ENCODE measurements at places on chromosomes 6 and 20.
A peak's percentile ranks its signal among the peaks of the same experiment; 100 is the strongest.

GRCh38 chr6:91717094-91717493, 1130.2 kb upstream of the MAP3K7 start:
- no peak for DNase-seq

DNA sequence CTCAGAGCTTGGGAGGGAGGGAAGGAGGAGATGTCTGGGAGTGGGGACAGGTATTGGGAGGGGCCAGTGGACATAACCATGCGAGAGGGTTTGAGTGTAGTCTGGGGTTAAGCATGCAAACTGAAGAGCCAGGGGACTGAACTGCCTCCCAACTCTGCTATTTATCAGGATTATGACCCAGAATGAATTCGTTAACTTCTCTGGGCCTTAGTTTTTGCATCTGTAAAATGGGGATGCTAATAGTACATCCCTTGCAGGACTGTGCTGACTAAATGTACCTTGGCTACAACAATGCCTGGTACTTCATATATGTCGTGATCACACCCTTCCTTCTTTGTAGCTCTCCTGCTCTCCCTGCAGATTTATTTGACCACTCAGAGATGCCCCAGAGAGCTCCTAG, 83.6 kb downstream of the MDGA1 start:
- no peak for DNase-seq

DNA sequence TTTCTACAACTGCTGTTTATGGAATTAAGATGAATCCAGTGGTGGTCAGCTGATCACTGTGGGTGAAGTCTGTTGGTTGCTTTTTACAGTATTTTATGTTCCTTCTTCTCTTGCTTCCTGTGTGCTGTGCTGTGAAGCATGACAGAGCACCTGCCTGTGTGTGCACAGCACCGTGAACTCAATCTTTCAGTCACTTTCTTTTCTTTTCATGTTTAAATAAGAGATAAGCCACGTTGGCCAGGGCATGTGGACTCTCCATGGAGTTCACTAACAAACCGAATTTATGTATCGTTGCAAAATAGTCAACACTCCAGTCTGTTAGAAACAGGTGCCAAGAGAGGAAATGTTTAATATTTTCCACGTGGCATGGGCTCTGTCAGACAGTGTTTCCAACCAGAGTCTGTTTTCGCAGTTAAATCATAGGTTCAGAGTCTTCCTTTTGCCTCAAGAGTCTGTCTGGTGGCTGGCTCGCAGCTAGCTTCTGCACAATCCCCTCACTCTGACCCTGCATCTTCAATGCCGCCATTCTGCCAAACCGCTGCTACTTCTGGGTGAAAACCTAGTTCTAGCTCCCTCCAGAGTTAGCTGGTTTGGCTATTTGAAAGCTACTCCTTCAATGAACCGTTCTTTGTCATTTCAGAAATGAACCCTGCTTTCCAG, 73.2 kb downstream of the QRSL1 start:
- DNase-seq: no peak

DNA sequence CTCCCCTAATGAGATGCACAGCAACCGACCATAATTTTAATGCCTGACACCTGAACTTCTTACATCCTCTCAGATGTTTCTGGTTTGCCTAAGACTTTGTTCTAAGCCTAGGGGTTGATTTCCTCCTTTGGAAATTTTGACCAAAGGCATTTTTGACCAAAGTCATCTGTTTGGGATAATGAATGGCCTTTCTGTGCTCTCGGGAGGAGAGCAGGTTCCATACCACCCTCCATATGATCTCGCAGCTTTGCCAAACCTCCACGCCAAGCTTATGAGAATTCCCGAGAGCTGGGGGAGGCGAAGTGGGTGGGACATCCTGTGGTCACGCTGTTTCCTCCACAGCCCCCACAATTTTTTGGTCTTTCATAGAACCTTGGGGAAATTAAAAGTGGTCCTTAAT, 91.7 kb downstream of the SCML4 start:
- no peak for DNase-seq

GRCh38 chr6:100846276-100846675, 34.9 kb downstream of the ASCC3 start:
- DNase-seq: no peak

DNA sequence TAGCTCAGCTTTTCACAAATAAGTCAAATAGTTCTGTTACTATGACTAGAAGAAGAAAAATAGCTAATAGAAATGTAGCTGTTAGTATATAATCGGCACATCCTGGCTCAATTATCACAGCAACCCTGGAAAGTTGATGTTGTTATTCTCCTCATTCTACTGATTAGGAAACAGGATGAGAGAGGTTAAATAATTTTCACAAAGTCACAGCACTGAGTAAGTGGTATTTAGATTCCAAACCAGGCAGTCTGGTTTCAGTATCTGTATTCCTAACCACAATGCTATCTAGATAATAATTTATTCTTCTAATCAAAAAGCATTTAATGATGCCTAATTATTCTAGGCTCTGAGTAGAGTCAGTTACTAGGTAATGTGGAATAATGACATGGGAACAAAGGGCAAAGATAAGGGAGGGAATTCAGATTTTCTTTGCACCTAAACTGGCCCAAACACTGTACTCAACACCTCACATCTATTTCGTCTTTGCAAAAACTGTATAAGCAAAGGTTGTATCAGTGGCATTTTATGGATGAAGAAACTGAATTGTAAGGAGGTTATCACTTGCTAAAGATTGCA, 51.3 kb downstream of the PDE7B start:
- no peak for DNase-seq

GRCh38 chr6:22940581-22941290, 371.4 kb downstream of the HDGFL1 start:
- DNase-seq: no peak

DNA sequence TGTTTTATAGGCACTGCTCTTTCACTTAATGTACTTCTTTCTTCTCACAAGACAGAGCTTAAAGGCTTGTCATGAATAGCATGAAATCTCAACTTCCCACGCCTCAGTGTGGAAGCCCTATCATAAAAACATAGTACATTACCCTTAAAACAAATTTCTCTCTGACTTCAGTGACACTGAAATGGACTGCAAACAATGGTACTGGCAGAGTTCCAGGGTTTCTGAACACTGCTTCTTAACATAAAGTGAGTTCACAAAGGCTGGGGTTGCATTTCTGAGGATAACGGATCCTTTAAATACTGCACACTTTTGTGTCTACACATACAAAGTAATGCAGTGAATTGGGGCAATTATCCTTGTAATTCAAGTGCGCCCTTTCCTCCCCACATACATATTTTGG, 32.3 kb upstream of the PLEKHG1 start:
- no peak for DNase-seq

DNA sequence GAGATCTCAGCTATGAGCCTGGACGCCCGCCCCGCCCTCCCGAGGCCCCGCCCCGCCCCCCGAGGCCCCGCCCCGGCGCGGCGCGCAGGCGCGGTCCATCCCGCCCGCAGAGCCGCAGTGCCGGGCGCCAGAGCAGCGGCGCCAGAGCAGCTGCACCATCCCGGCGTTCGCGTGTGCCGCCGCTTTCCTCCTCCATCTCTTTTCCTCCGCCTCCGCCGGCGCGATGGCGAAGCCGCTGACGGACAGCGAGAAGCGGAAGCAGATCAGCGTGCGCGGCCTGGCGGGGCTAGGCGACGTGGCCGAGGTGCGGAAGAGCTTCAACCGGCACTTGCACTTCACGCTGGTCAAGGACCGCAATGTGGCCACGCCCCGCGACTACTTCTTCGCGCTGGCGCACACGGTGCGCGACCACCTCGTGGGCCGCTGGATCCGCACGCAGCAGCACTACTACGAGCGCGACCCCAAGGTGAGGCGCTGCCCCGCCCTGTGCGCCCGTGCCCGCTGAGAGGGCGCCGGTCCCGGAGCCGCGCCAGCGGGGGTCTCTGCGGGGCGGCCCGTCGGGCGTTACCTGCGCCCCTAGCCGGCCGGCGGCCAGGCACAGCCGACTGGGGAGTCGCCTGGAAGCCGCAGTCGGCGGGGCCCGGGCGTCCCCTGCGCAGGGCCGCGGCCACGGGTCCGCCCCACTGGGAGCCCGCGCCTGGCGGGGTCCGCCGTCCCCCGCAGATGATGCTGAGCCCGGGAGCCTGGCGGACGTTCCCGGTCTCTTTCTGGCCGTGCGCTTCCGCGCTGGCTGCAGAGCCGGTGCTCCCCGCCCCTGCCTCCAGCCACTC, at the start of gene PYGB:
Gene PYGB, plus strand, starts transcription at position 130 of the 830 bp plus-strand sequence. Its CDS starts 94 bp downstream, at position 224.
- DNase-seq: peak; percentile 79

- DNase-seq: no peak
These were observed 1.6 kb upstream of the APMAP start for GRCh38 chr20:24994186-24994465.

GRCh38 chr6:24738741-24739140, 19.8 kb upstream of the C6orf62 start:
- DNase-seq: no peak

GRCh38 chr6:89350281-89350966, 2.1 kb downstream of the UBE2J1 start:
- DNase-seq: peak; percentile 18

DNA sequence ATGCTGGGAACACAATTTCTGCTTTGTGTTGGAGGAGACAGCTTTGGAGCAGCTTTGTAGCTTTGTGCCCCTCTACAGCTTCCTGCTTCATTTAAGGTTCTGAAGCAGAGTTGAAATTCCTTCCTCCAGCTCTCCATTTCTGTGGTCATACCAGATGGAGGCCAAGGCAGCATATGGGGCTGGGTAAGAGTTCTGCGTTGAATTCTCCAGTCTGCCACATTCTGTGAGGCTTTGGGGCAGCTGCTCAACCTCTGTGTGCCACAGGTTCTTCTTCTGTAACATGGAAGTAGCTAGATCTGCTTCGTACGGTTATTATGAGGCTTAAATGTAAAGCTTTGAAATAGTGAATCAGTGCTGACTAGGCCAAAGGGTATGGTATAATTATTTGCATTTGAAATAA, 2.9 kb upstream of the TRIM26 start:
- no peak for DNase-seq

DNA sequence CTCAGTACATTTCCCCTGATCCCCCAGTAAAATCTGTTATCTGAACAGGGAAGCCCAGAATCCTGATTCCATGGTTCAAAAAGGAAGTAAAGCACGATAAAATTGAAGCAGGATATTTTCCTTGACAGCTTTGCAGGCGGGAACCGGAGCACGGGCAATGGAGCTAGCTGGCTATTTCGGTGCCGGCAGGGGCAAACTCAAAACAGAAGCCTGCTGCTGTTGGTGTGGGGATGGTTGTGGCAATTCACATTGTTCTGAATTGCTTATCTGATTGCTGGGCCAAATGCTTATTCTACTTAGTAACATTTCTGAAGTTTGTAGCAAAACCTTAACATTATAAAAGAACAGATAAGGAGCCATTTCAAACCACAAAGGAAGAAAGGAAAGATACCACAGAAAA, 172.4 kb downstream of the MMS22L start:
- DNase-seq: no peak

GRCh38 chr6:14612016-14612980, 494.7 kb downstream of the CD83 start:
- no peak for DNase-seq

DNA sequence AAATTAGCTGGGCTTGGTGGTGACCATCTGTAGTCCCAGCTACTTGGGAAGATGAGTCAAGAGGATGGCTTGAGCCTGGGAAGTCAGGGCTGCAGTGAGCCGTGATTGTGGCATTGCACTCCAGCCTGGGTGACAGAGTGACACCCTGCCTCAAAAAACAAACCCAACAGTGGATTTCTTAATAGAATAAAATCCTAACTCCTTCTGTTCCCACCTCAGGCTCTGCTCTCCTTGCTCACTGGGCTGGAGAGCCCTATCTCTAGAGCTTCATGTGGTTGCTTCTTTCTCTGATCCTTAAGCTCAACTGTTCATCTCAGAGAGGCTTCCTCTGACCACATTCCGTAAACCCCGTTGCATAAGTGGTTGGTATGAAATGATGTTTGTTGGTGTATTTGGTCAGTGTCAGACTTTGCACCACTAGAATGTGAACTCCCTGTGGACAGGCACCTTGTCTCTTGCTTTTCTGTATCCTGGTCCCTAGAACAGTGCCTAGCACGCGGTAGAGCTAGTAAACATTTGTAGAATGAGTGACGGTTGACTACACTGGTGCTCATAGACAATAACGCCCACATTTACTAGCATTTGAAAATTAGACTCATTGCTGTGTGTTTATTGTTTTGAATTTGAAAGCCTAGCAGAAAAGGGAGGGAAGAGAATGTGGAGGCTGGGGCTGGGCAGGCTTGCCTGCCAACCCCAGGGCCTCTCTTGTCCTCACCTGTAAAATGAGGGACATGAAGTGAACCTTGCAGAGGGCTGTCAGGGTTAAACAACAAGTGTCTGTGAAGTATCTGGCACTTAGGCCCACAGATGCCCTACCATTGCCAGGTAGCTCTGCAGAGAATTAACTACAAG, 4.2 kb downstream of the MAPRE1 start:
- no peak for DNase-seq

DNA sequence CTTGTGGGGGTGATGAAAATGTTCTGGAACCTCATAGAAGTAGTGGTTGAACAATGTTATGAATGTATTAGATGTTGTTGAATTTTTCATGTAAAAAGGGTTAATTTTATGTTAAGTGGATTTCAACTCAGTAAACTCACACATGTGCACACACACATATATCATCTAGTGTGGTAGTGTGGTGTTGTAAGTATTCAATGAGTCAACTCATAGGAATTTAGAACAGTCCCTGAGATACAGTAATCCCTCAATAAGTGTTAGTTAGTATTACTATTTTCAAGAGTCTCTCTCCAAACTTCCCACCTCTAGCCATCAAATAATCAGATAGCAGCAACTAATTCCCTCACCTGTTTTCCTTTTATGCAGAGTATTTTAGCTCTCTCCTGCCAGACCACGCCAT, 563.1 kb upstream of the JARID2 start:
- no peak for DNase-seq

GRCh38 chr6:52454556-52454955, 34.4 kb downstream of the EFHC1 start:
- DNase-seq: no peak

GRCh38 chr6:14598017-14598864, 480.7 kb downstream of the CD83 start:
- DNase-seq: no peak

DNA sequence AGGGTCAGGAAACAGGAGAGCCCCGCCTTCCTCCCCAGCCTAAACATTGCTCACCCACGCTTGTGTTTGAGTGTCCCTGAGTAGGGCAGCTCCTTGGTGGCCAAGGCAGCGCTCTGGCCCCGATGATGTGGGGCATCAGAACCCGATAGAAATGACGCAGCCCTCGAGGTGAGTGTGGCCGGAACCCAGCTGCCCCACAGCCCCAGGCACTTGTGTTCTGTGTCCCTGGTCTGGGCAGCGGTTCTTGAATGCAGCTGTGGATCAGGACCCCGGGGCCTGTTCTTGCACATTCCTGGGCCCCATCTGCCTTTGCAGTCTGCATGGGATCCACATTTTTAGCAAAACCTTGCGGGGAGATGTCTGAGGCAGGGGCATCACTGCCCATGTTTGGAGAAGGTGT, 12.8 kb downstream of the RBM38 start:
- DNase-seq: no peak

GRCh38 chr6:5132731-5133130, 47.6 kb downstream of the PPP1R3G start:
- no peak for DNase-seq

GRCh38 chr6:29675561-29675960, 5.4 kb downstream of the ZFP57 start:
- DNase-seq: no peak

GRCh38 chr6:15551262-15551661, 111.6 kb downstream of the DTNBP1 start:
- no peak for DNase-seq

All from CD4-positive, alpha-beta T cell treated with Interleukin-2 at 100 ng/mL for 4 hours (primary cell).